NCI-H1436 (cell line): ENCODE measurements at places on chromosomes 12 and 14.

DNA sequence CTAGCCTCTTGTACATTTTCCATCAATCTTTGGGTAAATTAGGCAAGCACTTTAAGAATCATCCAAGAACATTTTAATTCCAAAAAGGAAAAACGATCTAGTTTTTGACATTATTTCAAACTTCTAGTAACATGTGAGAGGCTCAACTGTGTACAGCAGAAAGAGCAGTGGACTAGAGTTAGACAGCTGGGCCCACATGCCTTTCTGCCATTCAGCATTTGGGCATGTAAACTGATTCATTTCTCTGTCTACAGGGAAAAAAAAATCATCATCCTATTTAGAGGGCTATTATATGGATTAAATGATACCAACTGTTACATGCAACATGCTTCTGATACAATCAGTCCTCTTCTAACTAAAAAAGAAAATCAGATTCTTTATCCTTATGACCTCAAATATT is 17.7 kb downstream of the ATP2B1 start:
- no peak for DNase-seq

DNA sequence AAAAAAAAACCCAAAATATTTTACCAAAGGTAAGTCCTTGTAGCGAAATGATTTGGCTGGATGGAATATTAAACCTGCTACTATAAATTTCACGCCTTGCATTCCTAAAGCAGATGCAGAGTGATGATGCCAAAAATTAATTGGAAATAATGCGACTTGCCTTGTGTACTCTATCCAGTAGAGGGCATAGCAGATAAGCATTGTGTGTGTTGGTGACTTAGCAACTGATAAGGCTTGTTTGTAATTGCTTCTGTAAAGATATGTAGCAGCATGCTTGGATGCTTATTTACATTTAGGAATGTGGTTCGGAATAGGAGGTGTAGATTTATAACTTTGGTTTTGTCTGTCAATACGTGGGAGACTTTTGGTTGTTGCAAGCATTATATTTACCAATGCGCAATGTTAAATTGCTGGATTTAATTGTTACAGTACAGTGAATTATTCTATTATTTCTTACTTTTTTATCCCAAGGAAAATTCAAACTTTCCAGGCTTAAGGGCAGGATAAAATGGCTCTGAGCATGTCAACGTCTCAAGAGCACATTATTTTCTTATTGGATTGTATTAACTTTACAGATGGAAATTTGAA is 80.5 kb downstream of the TMEM260 start:
- DNase-seq: peak; percentile 46

DNA sequence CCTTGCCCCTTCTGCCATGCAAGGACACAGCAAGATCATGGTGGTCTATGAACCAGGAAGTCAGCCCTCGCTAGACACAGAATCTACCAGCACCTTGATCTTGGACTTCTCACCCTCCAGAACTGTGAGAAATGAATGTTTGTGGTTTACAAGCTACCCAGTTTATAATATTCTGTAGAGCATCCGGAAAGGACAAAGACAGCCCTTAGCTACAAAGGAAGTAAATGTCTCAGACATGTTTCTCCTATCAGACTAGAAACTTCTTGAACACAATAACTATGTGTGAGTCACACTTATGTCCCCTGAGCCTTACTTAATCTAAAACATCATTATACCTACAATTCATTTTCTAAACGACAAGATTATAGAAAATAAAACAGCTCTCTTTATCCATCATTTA is 176.7 kb downstream of the KLHL28 start:
- no peak for DNase-seq

DNA sequence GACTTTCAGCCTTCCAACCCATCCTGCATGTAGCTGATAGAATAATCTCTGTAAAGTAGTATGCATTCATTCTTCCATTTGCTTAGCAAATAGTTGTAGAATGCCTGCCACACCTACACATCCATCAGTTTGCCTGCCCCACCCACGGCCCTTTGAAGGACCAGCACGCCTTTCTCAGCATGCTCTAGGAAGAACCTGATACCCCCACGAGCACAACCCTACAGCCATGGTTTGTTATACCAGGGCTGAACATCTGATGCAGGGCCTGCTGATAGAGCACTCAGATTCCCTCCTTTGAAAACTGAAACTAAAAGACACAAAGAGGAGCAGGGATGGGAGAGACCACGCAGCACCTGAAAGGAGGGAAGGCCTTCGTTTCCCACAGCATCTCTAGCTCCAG is 205.1 kb downstream of the ANO2 start:
- DNase-seq: no peak

GRCh38 chr14:58801086-58801485 is 163.3 kb downstream of the DACT1 start:
- DNase-seq: no peak

- DNase-seq: no peak
These were observed 3.1 kb upstream of the HPD start for GRCh38 chr12:121861636-121862254.

- no peak for DNase-seq
These were observed 5.4 kb downstream of the SERPINA1 start for GRCh38 chr14:94382716-94383596.

GRCh38 chr12:41936333-41936732 is 208.3 kb downstream of the GXYLT1 start:
- DNase-seq: no peak

DNA sequence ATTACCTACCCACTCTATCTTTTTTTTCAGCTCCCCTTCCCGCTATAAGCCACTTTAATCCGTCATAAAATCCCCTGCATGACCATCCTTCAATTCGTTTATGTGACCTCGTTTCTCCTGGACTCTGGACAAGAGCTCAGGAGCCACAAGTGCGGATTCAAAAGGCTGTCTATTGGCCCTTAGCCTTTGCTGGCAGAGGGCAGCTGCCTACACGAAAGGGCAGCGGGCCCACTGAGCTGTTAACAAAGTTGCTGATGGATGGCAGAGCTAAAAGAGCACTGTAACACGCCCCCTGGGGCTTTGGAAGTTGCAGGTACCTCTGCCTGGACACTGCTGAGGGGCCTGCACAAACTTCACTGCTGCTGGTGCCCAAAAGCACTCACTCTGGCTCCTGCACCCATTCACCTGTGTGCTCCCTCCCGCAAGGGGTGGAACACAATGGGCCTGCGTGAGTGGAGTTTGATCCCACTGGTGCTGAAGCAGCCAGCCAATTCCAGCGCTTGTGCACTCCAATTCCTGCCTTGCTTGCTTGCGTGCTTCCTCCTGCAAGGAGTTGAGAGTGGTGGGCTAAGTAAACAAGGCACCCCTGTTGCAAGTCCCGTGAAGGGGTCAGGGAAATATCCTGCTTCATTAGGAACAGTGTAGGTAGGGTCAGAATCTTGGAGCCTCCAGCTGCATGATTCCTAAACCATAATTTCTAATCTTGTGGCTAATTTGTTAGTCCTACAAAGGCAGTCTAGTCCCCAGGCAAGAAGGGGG is 10.6 kb upstream of the DRAM1 start:
- DNase-seq: no peak

DNA sequence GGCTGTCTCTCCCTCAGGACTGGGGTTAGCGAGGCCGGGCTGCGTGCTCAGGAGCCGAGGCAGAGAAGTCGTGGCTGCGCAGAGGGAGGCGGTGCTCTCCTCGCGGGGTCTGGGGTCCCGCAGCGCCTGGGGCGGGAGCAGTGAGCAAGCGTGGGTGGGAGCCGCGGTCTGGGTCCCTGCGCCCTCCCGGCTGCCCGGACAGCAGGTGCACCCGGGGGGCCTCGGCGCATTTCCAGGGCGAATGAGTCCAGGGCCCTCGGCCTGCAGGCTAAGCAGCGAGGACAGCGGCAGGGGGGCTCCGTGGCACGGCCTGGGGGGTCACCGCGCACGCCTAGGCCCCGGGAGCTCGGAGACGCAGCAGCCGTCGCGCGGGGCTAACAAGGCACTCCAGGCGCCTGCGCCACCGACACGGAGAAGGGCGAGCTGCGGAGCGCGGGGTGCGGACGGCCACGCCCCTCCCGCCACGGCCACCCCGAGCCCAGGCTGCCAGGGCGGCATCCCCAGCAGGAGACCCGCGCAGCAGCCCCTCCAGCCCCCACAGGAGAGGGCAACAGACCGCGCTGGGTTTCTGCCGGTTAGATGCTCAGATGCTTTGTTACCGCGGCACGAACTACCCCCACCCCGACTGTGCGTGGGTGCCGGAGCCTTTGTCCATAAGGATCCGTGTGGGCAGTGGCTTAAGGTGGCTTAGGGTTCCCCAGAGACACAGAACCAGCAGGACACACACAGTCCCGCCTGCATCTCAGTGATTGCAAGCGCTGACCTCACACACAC is 117.7 kb upstream of the C14orf180 start:
- DNase-seq: no peak
